Stimulated activated CD8-positive, alpha-beta memory T cell treated with anti-CD3 and anti-CD28 coated beads, Interleukin-15, amount 100 ng/mL, for 1 hour (primary cell): ENCODE measurements at places on chromosomes 3 and 15.

DNA sequence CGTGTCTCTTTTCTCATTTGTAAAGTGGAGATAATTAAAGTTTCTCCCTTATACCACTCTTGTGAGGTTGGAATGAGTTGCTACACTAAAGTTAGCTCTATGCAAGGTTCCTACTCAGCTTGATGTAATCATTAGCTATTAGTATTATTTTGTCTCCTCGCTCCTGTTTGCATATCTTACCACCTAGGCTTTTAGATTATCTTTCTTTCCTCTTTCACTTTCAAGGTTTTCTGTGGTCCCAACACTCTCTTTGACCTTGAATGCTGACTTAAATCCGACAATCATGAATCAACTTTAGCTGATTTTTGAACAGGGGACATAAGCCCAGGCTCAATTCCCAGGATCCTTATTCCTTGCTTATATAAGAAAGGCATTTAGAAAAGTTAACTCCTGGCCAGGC is 769.7 kb upstream of the GRM7 start:
- DNase-seq = no peak

GRCh38 chr3:191543018-191543417 is 82.1 kb downstream of the PYDC2 start:
- no peak for DNase-seq

DNA sequence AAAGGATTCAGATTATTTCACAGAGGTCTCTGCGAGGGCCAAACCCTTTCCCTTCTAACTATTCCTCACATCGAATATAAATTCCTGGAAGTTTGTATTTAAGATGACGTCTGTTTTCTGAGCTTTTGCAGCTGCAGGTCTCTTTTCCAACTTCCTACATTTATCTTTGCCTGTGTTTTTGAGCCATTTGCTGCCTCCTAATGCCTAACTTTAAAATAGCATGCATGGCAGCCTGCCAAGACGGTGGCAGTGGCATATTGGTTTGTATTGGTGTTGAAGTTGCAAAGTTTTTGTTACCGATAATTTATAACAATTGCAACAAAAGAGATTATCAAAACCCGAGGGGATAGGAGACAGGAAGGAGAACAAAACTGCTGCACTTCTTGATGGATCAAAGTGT is 187.1 kb upstream of the DNAJC19 start:
- no peak for DNase-seq

- DNase-seq = no peak
These were observed 160.5 kb downstream of the GREM1 start for GRCh38 chr15:32878342-32878741.

GRCh38 chr15:58527573-58528187 is 95.9 kb downstream of the LIPC start:
- no peak for DNase-seq
